ENCODE measurements at places on chromosomes 1 and 21.

DNA sequence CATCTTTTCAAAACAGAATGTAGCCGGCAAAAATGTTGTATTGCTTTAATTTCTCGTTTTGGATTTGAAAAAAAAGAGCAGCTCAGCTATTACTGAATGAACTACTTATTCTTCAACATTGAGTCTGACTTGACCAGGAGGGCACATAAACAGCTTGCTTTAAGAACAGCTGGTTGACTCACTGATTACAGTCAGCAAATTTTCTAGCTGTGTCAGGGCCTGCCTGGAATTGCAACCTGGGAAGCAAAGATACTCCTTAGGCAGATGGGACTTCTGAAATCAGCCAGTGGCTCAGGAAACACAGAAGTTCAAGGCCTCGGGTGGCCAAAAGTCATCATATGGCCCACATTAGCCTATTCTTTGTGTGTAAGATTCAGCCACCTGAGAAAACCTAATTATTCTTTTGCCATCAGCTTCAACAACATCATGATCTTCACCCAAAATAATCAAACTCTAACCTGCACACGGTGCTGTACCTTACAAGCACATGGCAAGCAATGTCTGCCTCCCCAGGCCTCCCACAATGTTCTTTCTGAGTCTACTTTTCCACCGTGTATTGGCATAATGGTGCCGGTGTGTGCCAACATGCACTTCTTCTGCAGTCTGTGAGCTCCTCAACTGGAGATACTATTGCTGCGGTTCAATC is 307.2 kb downstream of the HHIPL2 start:
- DNase-seq = no peak

DNA sequence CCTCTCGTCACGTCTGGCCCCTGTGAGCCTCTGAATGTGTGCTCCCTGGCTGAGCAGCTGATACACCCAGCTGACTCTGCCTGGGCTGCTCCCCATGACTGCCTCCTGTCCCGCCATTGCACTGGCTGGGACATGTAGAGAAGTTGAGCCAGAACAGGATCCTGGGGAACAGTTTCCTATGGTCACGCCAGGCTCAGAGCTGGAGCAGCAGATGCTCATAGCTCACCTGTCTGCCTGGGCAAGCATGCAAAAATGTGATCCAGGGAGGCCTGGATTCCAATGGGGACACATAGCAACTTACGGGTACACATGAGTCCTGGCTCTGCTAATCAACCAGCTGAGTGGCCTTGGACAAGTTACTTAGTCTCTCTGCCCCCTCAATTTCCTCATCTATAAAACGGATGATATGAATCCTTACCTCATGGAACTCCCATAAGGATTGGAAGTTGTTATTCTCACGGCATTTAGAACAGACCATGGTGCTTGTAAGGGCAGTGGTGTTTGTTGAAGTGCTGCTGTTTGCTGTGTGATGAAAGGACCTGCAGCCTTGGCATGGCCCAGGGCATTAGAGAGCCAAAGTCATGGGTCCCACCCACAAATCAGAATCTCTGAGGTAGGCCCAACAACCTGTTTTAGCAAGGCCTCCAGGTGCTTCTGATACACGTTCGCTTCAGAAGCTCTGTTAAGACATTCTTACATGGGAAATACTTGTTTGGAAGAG is 150.3 kb upstream of the VANGL1 start:
- DNase-seq = no peak

DNA sequence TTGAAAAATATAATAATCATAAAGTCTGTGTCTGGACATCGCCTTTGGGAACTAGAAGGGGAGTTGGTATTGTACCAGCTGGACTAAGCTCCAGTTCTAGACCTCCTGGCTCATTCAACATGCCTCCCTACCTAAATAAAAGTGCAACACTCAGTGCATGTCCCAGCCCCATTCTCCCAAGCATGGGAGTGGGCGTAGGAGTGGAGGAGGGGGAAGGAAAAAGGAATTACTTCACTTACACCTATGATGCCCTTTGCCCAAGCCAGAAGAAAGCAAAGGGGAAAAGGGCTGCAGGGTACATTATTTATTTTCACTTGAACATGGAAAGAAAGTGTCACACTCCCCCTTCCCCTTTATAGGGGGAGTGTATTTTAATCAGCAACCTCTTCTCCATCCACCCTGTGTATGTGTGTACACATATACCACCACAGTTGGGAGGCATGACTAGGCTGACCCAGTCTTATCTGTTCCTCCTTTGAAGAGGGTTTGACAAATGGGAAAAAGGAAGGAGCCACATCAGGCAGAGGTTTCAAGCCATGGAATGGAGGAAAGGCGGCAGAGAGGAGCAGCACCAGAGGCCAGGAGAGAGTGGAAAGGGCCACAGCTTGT is 3.2 kb downstream of the NIT1 start:
- DNase-seq = no peak

GRCh38 chr1:171438441-171438840 is 46.9 kb upstream of the PRRC2C start:
- peak; percentile 24 for DNase-seq

DNA sequence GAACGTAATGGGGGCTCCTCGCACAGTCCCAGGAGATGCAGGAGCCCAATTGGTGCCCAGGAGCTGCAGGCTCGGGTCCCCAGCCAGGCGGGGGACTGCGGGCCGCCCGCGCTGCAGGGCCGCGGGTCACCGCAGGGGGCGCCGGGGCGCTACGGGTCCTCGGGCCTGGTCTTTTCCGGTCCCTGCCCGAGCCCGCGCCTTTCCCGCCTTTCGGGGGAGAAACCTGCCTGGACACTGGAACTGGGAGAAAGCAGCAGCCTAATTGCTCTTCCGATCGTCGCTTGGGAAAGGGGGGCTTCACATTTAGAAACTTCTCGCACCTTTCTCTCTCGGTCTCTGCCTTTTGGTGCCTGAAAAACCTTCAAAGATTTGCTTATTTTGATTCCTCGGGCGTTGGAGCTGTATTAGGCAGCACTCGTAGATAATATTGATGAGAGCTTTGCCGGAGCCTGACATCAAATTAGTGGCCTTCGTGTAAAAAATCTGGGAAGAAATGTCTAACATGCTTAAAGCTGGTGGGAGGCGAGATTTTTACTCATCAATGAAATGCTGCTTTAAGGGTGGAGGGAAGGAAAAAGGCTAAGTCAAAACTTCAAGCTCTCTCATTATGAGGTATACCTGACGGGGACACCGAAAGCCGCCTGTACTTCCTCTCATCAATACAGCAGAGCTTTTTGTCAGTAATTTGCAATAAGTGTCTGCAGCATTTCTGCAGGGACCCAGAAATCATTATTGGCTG is 12.6 kb upstream of the BARHL2 start:
- DNase-seq = no peak

GRCh38 chr1:226422478-226422877 is 14.6 kb upstream of the PARP1 start:
- DNase-seq = no peak

- no peak for DNase-seq
These were observed 39.6 kb downstream of the F3 start for GRCh38 chr1:94501935-94502334.

DNA sequence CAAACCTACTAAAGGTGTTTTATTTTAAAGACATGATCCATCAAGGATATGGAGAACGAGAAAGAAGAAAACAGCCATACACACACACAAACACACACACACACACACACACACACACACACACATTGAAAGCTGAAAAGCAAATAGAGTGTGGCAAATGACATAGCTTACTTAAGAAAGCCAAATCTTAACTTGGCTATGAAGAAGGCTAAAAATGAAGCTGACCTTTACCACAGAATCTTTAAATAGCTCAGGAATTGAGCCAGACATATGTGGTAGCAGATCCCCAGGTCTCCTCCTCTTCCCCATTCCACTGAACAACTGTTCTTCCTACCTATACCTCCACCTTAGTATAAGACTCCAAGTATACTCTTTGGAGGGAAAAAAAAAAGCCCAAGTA is 185.6 kb downstream of the CLEC20A start:
- no peak for DNase-seq

DNA sequence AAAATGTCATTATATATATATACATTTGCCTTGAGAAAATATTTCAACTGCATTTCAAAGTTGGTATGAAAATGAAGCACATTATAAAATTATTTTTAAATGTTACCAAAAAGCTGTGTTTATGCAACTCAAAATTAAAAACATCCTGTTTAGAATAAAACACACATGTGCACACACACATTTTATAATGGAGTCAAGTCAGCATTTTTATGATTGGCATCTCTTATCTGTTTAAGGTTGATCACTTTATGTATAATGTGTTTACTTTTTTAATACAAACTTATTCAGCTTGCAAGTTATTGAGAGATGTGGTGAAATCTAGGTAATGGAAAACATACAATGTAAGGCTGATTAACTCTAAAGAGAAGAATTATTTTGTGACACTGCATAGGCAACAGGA is 80.4 kb downstream of the IFI44 start:
- DNase-seq = no peak

All from colonic mucosa (tissue), 4 donors.